Type B pancreatic cell (in vitro differentiated cells): ENCODE measurements at places on chromosomes 1 and 21.

DNA sequence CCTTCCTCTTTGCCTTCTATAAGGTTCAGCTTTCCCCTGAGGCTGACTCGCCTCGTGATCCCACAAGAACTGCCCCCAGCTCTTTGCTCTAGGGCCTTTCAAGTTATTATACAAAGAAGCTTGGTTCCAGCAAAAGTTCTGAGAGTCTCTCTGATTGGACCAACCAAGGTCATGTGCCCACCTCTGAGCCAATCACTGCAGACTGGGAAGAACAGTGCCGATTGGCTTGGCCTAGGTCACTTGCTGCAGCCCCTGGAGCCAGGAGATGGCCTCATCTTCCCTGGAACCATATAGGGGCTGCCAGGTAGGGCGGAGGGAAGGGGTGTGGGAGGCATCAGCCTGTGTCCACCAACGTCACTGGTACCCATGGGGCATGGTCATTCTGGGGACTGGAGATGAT is 22.8 kb downstream of the TAS1R2 start:
- no peak for DNase-seq

DNA sequence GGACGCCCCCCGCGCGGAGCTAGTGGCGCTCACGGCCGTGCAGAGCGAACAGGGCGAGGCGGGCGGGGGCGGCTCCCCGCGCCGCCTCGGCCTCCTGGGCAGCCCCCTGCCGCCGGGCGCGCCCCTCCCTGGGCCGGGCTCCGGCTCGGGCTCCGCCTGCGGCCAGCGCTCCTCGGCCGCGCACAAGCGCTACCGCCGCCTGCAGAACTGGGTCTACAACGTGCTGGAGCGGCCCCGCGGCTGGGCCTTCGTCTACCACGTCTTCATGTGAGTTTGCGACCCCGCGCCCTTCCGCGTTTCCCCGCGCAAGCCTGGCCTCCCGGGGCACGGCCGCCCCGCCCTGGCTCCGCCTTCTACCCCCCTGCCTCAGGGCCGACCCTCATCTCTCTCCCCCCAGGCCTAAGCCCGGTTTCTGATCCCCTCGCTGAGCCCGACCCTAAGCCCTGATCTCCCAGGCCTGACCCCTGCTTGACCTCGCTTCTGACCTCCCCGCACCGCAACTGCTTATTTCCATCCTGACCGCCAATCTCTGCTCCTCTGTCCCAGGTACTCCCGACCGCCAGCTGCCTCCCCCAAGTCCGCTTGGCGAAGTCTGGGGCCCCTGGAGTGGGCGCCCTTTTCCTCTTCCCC is 669 bp downstream of the KCNQ4 start:
- DNase-seq: no peak

DNA sequence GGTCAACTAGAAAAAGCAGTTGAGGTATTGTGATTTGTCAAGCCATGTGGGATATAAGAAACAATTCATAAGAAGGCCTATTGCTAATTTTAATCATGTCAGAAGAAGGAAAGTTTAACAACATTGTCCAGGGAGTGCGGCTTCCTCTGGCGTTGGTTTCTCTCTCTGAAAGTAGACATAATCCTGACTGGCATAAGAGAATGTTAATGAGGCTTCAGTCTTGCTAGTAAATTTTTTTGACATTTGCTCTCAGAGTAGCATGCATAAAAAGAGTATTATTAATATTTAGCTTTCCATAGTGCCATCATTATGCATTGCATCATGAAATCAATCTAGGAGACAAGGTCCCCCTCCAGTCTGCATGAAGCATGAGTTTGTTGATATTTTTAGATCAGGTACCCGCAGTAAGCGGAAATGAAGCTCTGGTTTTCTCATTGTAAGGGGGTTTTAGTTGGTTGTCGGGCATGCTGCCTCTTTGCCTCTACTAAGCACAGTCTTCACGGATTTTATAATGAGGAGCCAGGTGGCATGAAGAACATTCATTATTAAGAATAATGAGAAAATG is 12.8 kb upstream of the PRDM2 start:
- no peak for DNase-seq

DNA sequence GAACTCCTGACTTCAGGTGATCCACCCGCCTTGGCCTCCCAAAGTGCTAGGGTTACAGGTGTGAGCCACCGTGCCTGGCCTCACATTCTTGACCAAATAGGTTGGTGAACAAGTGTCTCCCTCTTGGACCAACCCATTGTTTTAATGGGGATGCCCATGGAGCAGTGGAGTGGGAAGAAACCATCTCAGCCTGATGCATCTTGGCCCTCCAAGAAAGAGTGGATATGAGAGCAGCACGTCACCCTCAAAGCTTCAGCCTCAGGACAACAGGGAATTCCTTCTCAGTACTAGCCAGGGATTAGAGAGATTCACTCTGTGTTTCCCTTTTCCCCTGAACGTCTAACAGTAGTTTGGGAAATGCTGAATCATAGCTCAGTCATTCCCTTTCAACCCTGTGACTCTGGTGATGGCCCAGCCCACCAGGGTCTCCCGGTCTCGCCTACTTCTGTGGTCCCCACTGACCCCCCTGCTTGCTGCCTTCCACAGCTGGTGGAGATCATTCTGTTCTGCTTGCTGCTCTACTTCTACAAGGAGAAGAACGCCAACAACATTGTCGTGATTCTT is 37.4 kb downstream of the NIPAL3 start:
- no peak for DNase-seq

DNA sequence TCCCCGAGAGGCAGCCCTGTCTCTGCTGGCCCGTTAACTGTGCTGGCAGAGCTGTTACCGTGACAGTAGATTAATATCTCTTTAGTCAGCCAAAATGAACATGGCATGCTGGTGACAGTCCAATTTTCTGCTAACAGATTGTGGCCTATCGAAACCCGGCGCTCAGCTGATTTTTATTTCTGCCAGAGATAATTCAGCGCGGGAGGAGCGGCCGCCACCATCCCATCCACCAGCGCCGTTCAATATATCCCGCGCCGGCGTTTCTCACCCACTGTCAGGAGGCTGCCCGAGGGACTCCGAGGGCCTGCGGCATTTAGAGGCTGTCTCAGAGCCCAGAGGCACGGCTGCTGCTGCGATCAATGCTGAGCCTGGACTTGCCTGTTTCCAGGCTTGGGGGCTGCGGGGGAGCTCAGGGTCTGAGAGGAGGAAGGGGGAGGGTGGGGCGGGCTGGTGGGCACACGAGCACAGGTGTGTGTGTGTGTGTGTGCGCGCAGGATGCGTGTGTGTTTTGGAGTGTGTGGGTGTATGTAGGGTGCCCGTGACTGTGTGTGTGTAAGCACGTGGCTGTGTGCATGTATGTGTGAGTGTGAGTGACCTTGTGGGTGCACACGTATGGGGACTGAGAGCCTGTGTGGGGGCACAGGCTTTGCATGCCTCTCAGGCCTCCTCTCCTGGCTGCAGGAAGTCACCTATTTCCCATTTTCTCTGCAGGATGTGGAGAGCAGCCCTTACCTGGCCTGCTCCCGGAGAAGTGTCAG is 109.7 kb upstream of the ACTRT2 start:
- DNase-seq: no peak

- no peak for DNase-seq
Measured at GRCh38 chr21:34311561-34312330, 52.1 kb upstream of the KCNE2 start.

DNA sequence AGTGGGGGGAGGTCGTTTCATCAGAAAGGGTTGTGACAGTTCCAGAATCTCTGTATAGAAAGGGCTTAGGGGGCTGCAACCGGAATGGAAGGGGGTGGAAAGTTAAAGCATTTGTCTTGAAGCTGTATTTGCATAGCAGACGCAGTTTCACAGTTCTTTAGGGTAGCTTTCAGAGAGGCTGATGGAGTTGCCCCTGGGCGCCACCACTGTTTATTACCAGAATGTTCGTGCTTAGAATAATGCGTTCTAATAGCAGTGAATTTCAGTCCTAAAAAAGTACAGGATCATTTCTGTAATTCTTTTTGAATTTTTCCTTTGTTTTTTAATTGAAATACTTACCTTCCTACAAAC is 1.3 kb downstream of the EXO1 start:
- DNase-seq: no peak

DNA sequence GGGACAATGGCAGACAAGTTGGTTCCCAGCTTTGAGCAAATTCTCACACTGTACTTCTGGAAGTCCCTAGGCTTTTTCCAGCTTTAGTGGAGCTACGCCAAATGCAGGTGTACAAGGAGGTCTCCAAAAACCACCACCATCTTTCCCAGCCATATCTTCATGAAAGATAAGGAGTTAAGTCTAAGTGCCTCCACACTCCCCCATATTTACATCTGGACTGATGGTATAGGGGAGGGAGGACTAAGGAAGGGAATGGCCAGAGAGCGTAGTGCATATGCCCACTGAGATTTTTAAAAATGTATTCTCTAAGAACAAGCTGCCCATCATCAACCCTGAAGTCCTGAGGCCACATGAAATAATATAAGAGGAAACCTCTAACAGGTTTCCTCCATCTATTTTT is 161.3 kb downstream of the TGFBR3 start:
- no peak for DNase-seq

GRCh38 chr1:115228191-115228590 is 109.9 kb downstream of the NGF start:
- no peak for DNase-seq

- DNase-seq: no peak
Measured at GRCh38 chr1:12654004-12654567, 10.2 kb downstream of the AADACL4 start.

GRCh38 chr21:44749759-44750674 is 38.6 kb upstream of the TSPEAR start:
- DNase-seq: no peak

GRCh38 chr1:183932412-183932811 is 105.1 kb downstream of the COLGALT2 start:
- DNase-seq: no peak

GRCh38 chr21:43866260-43866629 is 1.2 kb downstream of the AGPAT3 start:
- DNase-seq: no peak

GRCh38 chr1:212794561-212795014 is 2.9 kb downstream of the TATDN3 start:
- DNase-seq: no peak

DNA sequence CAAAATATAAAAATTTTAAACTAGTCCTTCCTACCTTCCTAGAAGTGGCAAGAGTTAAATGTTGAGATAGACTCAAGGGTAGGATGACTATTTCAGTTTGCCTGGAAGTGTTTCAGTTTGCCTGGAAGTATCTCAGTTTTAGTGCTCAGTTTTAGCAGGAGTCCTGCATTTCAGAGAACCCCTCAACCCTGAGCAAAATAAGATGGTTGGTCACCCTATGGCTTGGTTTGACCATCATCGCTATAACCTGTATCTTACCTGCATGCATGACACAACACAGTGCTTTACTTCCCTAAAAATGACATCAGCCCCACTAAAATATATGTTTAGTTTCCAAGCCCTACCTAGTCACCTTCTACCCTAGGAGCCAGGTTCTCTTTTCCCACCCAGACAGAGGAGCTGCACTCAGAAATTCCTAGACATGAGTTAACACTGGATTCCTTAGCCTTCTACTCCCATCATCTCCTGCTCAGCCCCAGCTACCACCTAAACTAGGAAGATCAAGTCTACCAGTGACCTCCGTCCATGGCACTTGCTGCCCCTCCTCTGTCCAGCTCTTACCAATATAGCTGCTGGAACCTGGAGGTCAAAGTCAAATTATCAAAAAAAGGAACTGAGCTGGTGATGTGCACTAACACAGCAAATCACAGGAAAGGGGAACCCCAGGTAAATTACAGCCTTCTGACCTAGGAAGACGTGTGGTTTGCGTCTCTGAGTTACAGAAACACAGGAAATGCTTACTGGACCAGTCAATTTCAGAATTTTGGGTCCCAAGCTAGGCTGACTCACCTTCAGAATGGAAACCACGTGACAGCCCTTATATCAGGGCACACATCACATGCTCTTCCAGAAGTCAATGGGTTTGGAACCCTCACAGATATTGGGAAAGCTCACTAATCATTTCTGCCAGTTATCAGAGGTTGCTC is 2.2 kb upstream of the G0S2 start:
- DNase-seq: no peak

GRCh38 chr1:192157067-192157466 is 1.2 kb upstream of the RGS18 start:
- DNase-seq: no peak

GRCh38 chr21:14589855-14590563 is 43.9 kb upstream of the SAMSN1 start:
- no peak for DNase-seq

DNA sequence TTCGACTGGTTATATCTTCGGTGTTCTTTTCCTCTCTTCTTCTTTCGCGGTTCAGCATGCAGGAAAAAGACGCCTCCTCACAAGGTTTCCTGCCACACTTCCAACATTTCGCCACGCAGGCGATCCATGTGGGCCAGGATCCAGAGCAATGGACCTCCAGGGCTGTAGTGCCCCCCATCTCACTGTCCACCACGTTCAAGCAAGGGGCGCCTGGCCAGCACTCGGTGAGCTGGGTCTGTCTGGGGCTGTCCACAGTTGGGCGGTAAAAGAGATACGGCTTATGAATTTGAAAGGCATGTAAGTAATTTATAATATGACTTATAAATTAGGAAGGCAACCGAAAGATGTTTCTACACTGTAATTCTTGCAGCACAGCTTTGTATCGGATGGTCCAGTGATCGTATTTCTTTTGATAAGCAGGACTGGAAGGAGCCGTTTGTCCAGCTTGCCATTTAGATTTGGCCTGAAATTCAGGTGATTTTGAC is 334 bp downstream of the CTH start:
- no peak for DNase-seq

DNA sequence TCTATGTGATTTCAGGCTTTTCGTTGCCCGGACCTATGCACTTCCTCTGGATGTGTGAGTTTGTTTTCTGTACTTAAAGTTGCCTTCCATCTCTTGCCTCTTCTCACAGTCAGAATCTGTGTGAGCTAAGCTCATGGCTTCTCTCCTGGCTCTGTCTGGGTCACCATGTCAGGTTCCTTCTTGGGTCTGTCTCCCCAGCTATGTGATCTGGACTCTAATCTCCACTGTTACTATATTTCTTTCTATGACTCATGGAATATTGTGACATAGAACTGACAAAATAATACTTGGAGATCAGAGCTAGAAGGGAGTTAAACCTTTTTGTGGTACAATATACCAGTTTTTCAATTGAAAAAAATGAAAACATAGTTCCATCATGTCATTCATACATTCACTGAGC is 172.7 kb upstream of the FGGY start:
- DNase-seq: no peak

GRCh38 chr1:243482141-243483022 is 226.5 kb downstream of the SDCCAG8 start:
- no peak for DNase-seq

GRCh38 chr1:119664067-119664466 is 16.0 kb upstream of the ZNF697 start:
- DNase-seq: no peak

GRCh38 chr1:61253059-61253735 is 170.8 kb downstream of the NFIA start:
- DNase-seq: no peak

- no peak for DNase-seq
Measured at GRCh38 chr1:170134521-170134920, 11.2 kb upstream of the NTMT2 start.

DNA sequence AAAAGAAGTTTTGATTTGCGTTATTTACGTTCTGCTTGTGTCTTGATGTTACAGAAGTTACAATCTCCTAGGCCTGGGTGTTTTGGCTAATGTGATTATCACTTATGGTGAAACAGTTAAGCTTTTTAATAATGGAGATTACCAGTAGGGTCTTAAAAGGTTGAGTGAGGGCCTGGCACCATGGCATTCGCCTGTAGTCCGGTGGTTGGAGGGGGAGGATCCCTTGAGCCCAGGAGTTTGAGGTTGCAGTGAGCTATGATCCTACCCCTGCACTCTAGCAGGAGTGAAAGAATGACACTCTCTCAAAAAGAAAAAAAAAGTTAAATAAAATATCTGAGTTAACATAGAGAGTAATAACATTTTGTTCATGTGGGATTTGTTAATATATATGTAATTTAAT is 8.8 kb upstream of the SPEN start:
- no peak for DNase-seq

- DNase-seq: peak; percentile 74
Measured at GRCh38 chr1:58782178-58783089, 1.4 kb downstream of the JUN start.
